HL-60 (cell line): ENCODE measurements at places on chromosomes 3 and 15.

DNA sequence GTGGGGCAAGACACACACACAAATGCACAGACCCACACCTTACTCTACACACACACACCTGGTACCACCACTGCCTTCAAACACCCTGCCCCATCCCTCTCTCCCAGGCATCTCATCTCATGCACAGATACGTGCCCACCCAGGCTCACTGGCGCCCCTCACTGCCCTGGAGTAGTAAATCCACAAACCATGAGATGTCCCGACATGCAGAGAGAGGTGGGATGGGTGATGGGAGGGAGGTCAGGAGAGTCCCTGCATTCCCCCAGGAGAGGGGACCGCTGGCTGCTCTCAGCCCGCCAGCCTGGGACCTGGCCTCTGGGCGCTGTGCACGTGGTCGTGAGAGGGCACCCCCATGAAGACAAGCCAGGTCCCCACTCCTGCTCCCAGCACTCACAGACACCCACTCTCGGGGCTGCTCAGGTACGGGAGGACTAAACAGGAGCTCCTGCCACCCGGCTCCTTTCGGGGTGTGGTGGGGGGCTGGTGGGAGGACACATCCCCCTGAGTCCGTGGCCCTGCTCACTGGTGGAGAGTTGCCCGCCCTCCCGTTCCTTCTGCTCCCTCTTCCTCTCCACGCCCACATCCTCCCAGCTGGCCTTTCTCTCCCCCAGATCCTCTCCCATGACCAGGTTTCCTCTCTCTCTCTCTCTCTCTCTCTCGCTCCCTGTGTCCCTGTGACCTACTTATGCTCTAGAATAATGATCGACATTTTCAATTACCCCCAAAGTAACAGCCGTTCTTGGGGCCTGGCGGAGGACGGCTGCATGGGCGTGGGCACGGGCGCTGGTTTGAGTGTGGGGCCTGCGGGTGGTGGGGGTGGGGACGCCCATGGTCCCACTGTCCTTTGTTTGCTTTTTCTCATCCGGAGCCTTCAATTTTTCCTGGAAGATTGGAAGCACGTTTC lies 18.9 kb upstream of the CSPG4 start:
- no peak for DNase-seq

GRCh38 chr3:10911350-10912002 lies 81.1 kb upstream of the SLC6A1 start:
- no peak for DNase-seq

GRCh38 chr3:173770796-173771573 lies 373.4 kb downstream of the NLGN1 start:
- no peak for DNase-seq

DNA sequence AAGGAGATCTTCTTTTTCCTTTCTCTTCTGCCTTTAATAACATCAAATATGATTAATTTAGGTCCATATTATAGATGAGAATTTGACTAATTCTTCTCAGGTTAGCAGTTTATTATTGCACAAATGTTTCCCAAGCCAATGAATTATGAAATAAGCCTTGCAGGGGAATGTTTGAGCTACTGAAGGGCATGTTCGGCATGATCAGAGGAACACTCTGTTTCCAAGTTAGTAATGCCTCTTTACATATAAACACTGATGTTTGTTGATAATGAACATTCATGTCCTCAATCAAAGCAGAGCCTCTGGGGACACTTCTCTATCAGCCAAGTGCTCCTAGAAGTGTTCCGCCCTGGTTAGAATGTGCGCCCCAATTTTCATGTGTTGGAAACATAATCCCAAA lies 10.0 kb upstream of the CYP1A1 start:
- DNase-seq = no peak

- DNase-seq = no peak
Measured at GRCh38 chr3:146817704-146818103, 212.6 kb upstream of the PLSCR5 start.
